AG04449 (cell line): ENCODE measurements at places on chromosomes 13 and 19.

DNA sequence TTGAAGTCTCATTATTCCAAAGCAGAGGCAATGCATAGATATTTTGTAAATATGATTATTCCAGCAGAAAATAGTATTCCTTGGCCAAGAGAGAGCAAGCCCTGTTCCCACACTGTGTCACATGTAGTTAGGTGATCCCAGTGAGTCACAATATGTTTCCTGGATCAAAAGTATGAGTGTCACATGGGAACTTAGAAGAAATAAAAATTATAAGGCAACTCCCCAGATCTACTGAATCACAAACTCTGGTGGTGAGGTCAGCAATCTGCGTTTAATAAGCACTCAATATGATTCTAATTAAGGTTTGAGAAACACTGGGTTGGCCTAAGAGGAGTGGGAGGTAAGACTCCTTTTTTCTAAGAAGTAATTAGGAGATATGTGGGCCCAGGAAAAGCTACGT, 1504.5 kb upstream of the PCDH20 start:
- DNase-seq: no peak

GRCh38 chr19:3210347-3211017, 14.0 kb upstream of the CELF5 start:
- no peak for DNase-seq

DNA sequence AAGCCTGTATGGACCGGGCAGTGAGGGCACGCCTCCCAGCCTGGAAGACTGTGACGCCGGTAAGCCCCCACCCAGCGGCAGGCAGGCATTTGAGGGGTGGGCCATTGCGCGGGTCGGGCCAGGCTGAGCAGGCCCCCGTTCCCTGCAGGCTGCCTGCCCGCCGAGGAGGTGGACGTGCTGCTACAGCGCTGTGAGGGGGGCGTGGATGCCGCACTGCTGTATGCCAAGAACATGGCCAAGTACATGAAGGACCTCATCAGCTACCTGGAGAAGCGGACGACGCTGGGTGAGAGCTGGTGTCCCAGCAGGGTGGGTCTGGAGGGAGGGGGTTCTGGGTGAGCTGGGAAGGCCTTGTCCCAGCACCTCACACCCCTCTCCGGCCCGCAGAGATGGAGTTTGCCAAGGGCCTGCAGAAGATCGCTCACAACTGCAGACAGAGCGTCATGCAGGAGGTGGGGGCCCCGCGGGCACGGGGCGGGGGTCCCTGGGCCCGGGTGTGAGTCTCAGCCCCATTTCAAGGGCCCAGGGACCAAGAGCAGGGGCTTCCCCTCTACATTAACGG, 7.1 kb downstream of the ARHGAP45 start:
- no peak for DNase-seq

GRCh38 chr13:25453850-25454365, 82.1 kb downstream of the ATP8A2 start:
- no peak for DNase-seq

DNA sequence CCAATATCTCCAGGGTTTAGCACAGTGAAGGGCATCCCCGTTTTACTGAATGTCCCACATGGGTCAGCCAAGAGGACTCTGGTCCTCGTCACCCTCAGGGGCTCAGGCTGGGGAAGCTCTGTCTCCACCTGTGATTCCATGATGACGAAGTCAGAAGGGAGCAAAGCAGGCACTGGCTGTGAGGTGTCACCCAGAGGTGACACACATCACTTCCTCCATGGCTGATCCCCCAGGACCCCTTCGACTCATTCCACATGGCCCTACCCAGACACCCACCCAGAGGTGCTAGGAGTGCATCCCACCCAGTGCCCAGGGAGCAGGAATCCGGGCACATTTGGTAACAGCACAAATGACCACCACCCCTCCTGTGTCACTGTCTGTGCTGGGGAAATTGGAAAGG, 145.2 kb upstream of the VSTM2B start:
- DNase-seq: no peak

DNA sequence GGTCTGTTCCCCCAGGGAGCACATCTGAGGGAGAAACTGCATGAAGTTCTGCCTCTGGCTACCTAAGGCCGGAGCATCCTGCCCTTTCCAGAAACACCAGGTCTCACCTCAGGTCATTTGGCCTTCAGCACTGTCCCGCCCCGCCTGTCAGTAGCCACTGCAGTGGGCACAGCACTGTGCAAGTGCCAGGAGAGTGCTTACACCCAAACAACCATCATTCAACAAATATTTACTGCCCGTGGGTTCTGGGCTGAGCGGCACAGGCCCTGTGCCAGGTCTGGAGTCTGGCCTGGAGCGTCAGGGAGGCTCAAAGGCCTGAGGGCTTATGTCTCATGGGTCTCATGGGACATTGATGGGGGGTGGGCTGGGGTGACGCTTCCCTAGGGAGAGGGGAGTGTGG, 2.8 kb downstream of the USF2 start:
- DNase-seq: no peak

DNA sequence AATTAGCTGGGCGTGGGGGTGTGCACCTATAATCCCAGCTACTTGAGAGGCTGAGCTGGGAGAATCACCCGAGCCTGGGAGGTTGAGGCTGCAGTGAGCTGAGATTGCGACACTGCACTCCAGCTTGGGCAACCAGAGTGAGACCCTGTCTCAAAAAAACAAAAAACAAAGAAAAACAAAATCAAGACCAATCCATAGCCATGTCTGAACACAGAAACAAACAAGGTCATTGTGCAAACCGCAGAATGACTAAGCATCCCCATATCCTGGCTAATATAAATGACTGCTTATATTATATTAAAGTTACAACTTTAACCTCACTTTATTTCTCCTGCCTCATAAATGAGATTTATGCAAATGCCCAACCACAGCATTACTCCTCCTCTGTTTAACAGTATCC, 2.3 kb upstream of the LYPD3 start:
- DNase-seq: no peak

DNA sequence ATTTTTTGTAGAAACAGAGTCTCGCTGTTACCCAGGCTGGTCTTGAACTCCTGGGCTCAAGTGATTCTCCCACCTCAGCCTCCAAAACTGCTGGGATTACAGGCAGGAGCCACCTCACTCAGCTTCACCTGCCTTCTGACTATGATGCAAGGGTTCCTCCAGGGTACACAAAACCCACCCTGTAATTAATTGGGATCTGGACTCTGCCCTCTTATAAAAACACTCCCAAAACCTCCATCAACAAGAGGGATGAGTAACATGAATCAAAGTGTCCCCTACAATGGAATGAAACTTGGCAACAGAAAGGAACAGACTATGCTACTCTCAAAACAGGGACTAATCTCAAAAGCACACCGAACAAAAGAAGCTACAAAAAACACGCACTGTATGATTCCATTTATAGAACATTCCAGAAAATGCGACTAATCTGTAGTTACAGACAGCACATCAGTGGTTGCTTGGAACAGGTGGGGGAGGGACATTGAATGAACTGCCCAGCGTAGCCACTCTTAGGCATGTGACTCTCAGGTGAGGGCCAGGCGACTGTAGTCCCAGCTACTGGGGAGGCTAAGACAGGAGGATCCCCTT, 3.2 kb upstream of the PRR36 start:
- DNase-seq: no peak

DNA sequence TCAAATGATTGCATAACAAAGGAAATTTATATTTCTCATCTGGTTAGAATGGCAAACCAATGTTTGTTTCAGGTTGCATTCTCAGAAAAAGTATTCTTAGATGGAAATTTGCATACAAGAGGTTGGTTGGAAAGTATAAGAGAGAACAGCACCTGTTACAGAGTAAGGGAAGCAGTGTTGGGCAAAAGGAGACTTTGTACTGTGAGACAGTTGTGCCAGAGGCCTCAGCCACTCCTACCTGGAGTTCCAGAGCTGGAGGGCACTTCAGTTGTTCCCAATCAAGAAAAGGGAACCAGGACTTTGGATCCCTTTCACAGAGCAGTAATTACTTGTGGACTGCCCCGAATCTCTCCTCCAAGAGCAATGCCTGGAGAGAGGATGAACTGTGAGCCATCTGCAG, 81.8 kb downstream of the SPRY2 start:
- no peak for DNase-seq

DNA sequence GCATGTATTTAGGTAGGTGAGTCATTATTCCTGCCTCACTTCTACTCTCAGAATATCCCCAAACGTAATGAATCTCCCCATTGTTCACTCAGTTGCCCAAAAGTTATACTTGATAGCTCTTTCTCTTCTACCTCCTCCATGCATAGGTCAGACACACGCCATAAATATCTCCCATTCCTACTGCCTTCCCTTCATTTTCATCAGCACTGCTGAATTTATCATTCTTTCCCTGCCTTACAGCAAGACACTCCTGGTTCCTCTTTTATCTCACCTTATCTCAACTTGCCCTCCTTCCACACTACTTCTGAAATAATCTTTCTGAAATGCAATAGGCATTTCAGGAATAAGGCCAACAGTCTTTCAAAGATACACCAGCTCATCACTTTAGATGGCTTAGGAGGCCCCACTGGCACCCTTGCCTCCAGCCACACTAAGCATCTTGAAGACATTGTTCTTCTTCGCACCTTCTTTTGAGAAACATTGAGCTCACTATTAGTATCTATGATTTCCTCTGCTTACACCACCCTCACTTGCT, 333.9 kb downstream of the MYO16 start:
- no peak for DNase-seq

- no peak for DNase-seq
Measured at GRCh38 chr19:5621945-5622464, 571 bp downstream of the SAFB2 start.

GRCh38 chr19:19405971-19406877, 749 bp downstream of the GATAD2A start:
- no peak for DNase-seq

DNA sequence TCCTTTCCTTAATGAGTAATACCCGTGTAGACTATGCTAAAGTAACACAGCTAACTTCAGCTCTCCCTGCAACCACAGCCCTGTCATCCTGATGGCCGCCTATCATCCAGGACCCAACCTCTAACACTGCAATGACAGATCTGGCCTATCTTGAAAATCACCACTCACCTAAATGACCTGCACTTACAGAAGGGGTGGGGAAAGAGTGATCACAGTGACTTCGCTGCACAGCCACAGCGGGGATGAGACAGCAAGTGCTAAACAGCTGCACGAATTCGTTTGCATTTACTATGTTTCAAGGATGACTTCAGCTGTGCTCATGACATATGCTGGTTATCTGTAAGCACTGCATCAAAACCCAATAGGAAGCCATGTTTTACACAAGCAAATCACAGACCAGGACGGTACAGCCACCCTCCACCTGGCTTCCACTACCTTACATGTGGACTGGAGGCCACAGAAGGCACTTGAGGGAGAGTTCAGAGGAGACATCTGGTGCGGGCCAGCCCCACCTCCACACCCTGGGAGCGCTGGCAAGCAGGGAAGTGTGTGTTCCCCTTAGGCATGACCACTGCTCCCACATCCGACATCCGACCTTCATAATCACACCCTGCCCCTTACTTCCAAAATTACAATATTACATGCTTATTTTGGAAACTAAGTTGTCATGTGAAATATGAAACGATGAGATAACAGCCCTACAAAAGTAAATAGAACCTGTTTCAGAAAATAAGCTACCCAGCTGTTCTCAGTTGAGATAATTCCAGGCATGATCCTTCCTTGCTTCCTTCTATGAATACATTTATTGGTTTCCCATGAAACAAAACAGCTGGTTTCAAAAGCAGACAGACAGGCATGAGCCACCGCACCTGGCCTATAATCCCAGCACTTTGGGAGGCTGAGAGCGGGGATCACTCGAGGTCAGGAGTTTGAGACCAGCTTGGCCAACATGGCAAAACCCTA, 95.7 kb downstream of the STK24 start:
- no peak for DNase-seq
